ENCODE measurements at places on chromosomes 4 and X. TPM values are rescaled to one million over a fixed set of nuclear protein-coding genes. Genes with fewer than 3 reads are reported as not detected.

Gene RPA4
- 0.34 TPM for total RNA-seq

Gene NHS
- total RNA-seq = 3.4 TPM

Gene CXCL10
- total RNA-seq = 0.34 TPM

Gene KLHL2
- total RNA-seq = 56.0 TPM

Gene CCNB3
- 1.4 TPM for total RNA-seq

Gene BEND2
- total RNA-seq = not detected

Gene RAI2
- 0.07 TPM for total RNA-seq

Measured in nasal cavity respiratory epithelium epithelial cell of viscerocranial mucosa (primary cell).